ENCODE measurements at places on chromosomes 16 and 17. TPM values are rescaled to one million over a fixed set of nuclear protein-coding genes. Genes with fewer than 3 reads are reported as not detected.

- DNase-seq, result no peak
These were observed 3.5 kb downstream of the MSI2 start for GRCh38 chr17:57259817-57260216.

GRCh38 chr16:14496786-14497185 is 133.3 kb downstream of the PARN start:
- no peak for DNase-seq

GRCh38 chr17:3037259-3037658 is 26.1 kb downstream of the OR1D5 start:
- DNase-seq, result no peak

- no peak for DNase-seq
These were observed 25.3 kb downstream of the TRPV3 start for GRCh38 chr17:3532106-3532858.

DNA sequence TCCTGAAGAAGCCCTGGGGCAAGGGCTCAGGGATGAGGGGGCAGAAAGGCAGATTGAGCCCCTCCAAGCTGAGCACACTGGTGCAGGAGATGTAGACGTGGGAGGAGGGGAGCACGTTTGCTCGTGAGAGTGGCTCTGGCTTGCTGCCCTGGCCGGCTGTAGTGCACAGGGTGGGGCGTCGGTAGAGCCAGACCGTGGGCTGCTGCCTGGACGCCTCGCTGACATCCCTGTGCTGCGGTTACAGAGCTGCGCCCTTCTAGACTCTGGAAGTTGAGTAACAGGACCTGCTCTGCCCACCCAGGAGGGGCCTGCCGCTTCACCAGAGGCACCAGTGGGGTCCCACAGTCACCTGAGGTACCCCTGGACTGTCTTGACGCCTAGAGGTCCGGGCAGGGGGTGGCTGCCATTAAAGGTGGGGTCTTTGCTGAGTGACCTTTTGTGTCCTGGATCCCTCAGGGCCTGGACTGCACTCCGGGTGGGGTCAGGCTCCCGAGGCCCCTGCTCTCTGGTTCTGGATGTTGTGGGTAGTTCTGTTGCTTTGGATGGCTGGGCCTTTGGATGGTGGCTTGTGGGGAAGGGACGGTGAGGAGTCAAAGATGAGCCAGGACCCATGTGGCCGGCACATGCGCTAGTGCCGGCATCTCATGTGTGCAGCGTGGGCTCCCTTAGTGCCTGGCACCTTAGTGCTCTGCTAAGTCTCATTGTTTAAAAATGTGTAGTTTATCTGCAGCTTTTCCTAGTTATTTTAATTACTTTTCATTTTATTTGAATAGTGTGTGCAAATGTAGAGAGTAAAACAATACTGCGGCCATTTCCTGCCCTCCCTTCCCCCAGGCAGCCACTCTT is 41.7 kb downstream of the PGS1 start:
- DNase-seq, result no peak

DNA sequence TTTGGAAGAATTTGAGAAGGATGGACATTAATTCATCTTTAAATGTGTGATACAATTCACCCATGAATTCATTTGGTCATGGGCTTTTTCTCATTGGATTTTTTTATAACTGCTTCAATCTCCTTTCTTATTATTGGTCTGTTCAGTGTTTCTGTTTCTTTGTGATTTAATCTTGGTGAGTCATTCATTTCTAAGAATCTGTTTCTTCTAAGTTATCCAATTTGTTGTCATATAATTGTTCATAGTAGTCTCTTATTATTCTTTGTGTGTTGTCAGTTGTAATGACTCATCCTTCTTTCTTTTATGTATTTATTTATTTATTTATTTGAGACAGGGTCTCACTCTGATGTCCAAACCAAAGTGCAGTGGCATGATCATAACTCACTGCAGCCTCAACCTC is 146.1 kb upstream of the ZNF267 start:
- no peak for DNase-seq

DNA sequence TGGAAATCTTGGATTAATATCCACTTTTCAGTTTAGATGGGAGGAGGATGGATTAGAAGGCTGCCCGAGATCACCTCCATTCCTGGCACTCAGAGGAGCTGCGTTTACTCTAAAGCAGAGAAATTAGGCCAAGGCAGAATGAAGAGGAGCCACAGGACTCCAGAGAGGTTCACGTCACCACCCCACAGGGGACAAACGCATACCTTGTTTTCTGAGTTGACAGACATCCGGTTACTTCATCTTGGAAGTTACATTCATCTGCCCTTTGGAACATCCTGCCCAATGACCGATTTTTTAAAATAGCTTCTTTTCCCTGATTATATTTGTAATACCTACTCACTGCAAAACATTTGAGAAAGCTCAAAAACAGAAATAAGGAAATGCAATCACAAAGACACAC is 220.0 kb downstream of the SOX9 start:
- no peak for DNase-seq

DNA sequence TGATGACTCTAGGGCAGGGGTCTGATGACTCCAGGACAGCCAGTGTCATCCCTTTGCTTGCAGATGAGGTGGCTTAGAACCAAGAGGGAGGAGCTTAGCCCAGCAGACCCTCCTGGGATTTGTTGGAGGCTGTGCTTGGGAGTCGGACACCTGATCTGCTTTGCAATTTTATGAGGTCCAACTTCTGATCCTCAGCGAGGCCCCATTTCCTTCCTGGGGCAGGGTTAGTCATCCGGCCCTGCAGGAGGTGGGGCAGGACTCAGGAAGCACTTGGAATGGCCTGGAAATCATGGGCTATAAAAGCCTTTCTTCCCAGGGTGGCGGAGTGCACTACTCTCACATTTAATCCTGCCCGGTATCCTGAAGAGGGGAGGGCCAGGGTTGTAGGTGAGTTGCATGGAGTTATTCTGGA is 168.5 kb downstream of the MSI2 start:
- no peak for DNase-seq

- DNase-seq, result no peak
These were observed at the start of gene CACNG3 for GRCh38 chr16:24255456-24256371. TSS of gene CACNG3 (plus strand) at chr16:24256335. CDS start at chr16:24256755, 420 bp downstream.

GRCh38 chr17:5798094-5798493 is 213.8 kb upstream of the NLRP1 start:
- DNase-seq, result no peak

GRCh38 chr16:22838681-22839080 is 24.7 kb downstream of the HS3ST2 start:
- DNase-seq, result no peak

DNA sequence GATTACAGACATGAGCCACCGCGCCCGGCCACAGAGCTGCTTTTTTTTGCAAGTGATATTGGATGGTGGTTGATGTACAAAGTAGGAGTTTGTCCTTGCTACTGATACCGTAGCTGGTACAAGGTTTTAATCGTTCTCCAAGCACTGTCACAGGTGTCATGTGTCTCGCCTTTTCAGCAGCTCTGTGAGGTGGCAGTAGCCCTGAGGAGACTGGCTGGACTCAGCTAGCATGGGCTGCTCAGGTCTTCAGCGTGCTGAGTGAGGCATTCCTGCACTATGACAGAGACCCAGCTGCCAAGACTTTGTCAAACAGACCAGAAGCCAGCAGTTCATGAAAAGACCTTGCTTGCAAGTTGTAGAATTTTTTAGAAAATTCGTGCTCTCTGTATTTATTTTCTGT is 7.2 kb downstream of the WWOX start:
- no peak for DNase-seq

- DNase-seq, result no peak
These were observed 226.1 kb upstream of the TOX3 start for GRCh38 chr16:52773026-52773425.

DNA sequence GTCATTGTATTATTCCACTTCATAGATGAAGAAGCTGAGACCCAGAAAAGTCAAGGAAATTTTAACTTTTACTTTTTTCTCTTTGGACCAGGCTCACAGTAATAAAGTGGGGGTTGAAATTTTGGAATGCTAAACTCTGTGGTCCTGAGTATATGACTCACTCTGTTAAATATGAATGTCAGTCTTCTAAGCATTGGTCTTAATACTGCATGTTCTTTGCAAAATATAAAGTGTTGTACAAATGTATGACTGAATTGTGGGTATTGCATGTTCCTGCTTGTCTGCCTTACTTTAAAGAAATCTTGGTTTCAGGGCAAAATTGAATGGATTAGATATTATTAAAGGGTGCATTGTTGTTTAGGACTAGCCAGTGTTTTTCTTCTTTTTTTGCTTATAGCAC is 950.8 kb upstream of the GOT2 start:
- DNase-seq, result no peak

DNA sequence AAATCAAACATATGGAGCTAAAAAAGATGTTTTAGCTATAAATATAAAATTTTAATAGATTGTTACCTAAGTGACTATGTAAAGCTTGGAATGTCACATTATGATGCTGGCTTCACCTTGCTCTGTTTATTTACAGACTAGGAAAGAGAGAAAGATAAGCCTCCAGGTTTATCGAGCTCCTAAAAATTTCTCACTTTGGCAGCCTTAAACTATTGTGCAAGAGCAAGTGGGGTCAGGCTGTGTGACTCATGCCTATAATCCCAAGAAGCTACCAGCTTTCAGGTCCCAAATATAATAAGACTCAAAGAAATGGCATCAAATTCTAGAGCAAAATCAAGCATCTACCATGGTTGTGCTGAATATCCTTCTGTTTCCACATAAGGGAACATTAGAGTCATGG is 34.3 kb upstream of the PRSS54 start:
- DNase-seq, result no peak

DNA sequence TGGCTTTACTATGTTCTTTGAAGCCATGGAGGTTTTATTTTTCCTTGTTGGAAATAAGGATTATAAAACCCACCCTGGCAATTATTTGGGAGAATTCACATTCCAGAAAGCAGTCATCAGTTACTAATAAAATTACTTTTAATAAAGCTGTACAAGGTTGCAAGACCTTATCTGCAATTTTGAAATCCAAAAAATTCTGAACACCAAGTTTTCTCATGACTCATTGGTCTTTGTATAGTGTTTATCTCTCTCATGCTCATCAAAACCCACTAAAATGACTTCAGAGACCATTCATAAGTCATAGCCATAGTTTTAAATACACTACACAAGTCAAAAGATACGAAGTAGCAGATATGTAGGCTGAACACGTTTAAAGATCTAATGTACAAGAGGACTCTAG is 6.0 kb upstream of the KRT38 start:
- no peak for DNase-seq

GRCh38 chr17:72142614-72143013 is 21.8 kb downstream of the SOX9 start:
- no peak for DNase-seq

DNA sequence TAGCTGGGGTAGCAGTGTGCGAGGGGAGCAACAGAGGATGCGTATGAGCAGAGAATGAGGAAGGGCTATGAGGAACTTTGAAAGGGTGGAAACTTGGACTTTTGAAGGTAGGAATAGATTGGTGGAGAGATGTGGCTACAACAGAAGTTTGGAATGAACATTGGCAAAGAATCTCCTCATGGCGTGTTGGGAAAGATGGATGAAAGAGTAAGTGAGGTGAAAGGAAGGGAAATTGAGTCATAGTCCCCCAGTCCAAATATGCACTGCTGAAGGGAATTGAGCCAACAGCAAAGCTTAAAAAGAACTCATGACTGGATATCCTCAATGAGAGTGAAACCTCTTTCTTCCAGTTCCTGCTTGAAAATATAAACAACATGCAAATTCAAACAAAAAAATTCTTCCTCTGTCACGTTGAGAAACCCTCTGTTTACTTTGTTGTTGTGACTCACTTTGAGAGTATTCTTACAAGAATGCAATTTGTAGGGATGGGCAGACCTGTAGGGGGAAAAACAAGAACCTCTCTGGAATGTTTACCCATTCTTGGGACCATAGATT is 313.2 kb upstream of the KCNJ16 start:
- DNase-seq, result no peak

GRCh38 chr16:4601036-4601863 is 13.4 kb downstream of the UBALD1 start:
- DNase-seq, result peak; percentile 86

GRCh38 chr17:61420745-61421398 is 21.2 kb downstream of the TBX2 start:
- DNase-seq, result no peak

- DNase-seq, result no peak
These were observed at the start of gene TRPV3 for GRCh38 chr17:3557768-3558583. TSS of gene TRPV3 (minus strand) at chr17:3557812. CDS start at chr17:3554850, 2,962 bp downstream.

GRCh38 chr17:75036643-75037268 is 10.0 kb downstream of the ATP5PD start:
- DNase-seq, result peak; percentile 96

DNA sequence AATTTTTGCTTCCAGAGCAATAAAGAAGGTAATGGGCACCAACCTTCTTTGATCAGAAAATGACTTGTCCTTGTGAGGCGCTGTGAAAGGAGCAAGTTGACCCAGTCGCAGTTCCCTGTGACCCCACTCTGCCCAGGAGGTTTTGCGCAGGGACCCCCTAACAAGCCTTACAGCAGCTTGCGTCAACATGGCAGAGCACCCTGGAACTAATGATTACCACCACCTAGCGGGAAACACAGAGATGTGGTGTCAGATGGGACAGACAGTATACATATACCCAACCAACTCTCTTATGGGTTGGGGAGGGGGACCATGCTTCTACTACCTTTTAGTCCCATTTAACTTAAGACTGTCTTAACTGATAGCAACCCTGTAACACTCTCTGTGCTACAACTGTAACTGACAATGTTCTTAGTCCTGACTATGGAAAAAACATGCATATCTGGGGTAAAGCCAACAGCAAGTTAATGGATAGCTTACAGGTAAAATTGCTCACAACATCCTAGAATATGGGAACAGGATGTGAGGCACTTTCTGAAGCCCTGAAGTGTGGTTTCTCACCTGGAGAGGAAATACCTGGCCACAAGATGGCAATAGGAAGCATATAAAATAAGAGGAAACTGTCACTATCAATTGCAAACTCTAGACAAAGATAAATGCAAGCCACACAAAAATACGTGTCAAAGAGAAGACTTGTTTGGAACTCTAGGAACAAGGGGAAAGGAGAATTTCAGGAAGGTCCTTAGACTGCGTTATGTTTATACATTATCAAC is 3.0 kb downstream of the KARS1 start:
- no peak for DNase-seq

DNA sequence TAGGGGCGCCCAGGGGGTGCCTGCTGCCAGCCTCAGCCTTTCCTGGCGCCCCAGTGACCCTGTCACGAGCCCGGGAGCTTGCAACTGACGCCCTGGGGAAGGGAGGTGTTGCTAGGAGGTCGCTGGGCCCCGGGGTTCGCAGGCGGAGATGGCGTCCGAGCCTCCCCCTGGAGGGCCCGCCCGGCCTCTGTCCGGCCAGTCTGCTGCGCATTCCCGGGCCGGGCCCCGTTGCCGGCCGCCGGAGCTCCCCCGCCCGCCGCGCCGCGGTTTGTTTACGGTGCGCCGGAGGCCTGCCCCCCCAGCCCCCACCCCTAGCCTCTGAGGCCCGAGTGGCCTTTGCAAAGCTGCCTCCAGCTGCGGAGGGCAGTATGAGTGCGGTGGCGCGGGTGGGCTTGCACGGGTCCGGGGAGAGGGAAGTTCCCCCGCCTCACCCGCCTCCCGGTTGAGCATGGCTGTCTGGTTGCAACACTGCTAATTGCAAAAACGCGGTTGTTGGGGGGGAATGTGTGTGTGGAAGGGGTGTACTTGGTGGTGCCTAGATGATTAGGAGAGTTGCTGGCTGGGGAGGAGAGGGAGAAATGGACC is 514 bp downstream of the THRA start:
- DNase-seq, result peak; percentile 84

TMEM220 gene
- 9.3 TPM for total RNA-seq

OTOP2 gene
- total RNA-seq, result 0.55 TPM

ITGAD gene
- total RNA-seq, result not detected

ODAD4 gene
- total RNA-seq, result 2.2 TPM

SGF29 gene
- 42.8 TPM for total RNA-seq

FOXN1 gene
- total RNA-seq, result not detected

SNAI3 gene
- total RNA-seq, result 0.82 TPM

LITAFD gene
- total RNA-seq, result not detected

FA2H gene
- total RNA-seq, result not detected
